ENCODE measurements at places on chromosomes 13 and 19.

DNA sequence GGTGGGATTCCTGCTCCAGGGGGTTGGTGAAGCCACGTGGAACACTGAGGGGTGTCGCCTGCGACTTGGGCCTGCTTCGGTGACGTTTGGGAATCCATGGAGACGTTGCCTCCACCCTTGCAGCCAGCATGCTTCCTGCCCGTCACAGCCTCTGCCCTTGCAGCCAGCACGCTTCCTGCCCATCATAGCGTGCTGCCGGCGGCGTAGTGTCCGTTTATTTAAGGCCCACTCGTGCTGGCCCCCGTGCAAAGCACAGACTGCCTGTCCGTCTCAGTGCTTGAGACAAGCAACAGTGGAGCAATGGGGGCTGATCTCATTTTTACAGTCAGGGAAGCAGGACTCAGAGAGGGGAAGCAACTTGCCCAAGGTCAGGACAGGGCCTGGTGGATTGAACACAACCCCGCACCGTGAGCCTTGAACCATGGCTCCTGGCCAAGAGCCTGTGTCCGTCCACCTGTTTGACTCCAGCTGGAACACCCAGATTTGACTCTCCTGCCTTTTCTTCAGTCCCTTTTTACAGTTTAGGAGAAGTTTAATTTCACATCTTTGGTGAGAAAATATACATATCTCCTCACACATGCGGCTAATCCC lies 149.6 kb downstream of the TEX29 start:
- no peak for DNase-seq

DNA sequence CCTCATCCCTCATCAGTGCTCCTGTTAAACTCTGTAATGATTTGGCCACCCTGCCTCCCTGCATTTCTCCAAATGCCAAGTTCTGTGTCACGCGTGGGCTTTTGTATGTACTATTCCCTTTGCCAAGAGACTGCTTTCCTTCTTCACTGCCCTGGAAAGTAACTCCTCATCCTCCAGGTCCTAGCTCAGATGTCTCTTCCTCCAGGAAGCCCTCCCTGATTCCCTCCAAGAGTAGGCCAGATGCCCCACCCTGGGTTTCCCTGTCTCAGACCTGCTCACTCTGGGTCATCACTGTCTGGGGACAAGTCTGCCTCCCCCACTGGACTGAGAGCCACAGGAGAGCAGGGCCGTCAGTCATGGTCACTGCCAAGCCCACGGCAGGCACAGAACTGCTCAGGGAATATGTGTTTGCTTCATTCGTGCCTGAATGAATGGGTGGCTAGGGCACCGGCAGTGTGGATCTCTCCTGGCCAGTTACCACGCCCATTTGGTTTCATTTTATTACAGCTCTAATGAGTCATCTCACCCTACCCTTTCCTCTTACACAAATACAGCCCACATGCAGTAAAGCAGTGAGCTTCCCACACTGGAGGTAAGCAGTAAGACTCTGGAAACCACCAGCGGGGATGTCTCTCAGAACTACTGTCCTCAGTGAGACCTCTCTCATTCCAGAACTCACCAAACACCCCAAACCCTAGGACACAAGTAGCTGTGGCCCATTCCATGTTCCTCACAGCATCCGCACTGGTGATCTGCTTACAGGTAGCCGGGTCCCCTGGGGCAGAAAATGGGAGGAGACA lies 12.1 kb upstream of the GPR4 start:
- DNase-seq, result no peak

DNA sequence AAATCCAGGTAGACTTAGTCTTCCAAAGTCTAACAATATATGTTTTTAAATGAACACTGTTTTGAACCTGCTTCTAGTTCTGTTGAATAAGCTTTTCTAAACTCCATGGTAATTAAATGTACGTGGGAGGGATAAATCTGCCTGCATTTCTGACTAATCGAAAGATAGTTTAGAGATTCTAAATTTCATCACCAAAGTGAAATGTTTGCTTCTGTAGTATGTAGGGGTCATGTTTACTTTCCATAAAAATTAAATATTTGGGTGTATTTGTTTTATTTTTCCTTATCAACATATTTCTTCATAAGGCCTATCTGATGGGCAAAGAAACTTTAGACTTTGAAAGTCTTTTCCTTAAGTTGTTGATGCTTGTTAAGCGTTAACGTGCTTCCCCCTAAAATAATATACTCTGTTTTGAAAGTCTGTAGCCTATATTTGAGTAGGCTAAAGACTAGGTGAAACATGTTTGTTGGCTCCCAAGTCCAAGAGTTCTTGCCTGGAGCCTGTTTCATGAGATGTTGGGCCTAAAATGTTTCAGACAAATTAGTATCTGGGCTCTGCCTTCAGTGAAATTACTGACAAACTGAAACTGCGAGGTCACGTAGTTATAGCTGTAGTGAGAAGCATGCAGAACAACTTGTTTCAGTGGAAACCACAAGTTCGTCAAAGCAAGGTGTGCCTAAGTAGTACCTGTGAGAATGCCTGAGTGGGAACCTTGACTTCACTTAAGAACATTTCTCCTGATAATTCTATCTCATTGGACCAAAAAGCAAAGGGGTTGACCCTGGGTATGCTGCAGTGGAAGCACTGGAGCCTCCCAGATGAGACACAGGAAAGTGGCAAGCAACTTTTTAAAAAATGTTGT lies 126.2 kb downstream of the LMO7 start:
- DNase-seq, result no peak

DNA sequence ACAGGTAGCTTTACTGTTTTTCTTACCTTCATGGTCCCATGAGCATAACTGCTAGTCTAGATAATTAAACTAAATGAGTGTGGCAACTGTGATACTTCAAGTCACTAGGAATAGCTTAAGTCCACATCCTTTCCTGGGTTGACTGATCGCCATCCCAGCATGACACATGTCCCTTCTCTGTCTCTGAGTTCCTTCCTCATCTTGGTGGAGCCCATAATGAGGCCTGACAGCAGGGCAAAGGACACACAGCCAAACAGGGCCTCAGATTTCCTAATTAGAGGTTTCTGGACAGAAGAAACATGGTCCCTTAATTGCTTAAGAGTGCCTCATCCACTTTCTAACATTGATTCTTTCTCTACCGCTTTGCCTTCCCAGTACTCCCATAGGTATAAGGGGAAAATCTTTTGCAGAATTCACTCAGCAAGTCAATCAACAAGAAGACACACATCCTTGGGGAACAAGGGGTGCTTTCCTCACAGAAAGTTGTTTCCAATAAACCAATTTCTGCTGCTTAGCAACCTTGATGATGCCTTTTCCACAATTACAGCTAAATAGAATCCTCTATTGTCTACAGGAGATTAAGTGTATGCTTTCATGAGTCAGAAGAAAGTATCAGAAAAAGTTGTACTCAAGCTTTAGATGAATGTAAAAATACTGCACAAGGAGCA lies 208.3 kb upstream of the SERP2 start:
- no peak for DNase-seq

GRCh38 chr13:48493066-48493765 lies 39.7 kb downstream of the RCBTB2 start:
- DNase-seq, result no peak

- DNase-seq, result no peak
Observed at GRCh38 chr19:11356074-11356397, 804 bp downstream of the PLPPR2 start.

DNA sequence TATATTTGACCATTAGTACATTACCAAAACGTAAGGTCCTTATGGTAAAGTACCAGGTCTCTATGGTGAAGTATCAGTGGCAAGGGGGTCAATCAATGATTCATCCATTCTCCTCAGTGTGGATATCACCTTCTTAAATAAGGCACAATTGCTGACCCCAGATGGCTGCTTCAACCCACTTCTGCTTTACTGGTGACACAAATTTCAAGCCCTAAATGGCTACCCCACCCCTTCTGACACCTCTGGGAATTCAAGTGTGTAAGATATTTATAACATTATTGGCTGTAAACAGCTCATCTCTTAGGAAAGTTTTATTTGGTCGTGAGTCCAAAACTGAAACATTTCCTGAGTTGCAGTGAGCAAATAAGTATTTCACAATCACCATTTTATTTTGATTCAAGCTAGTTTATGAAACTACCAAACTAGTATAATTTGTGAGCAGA lies 7.9 kb upstream of the WBP4 start:
- no peak for DNase-seq

All from esophagus squamous epithelium (tissue), 5 donors.